Keratinocyte (primary cell): ENCODE measurements at places on chromosomes 11 and 22.

DNA sequence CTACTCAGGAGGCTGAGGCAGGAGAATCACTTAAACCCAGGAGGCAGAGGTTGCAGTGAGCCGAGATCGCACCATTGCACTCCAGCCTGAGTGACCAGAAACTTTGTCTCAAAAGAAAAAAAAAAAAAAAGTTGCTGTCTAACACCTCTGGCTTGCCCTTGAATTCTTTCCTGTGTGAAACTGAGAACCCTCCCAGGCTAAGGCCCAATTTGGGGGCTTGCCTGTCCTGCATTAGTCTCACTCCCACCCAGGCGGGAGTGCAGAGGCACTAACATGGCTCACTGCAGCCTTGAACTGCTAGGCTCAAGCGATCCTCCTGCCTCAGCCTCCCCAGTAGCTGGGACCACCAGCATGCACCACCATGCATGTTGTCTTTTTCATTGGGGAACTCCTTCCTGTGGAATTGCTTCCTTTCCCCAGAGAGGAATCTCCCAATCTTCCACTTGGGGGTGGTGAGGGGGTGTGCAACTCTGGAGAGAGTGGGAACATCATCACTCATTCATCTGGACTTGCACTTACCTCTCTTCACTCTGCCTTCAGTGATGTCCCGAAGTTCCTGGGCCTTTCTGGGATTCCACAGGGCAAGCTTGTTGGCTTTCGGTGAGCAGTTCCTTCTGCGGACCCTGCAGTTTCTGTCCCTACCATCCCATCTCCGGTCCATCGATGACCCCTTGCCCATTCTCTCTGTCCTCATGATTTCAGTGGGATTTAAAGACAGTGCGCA lies 62.1 kb upstream of the CREB3L1 start:
- DNase-seq = no peak

GRCh38 chr11:129324533-129325175 lies 51.0 kb upstream of the BARX2 start:
- DNase-seq = no peak

- no peak for DNase-seq
Observed at GRCh38 chr11:76629853-76630599, 40.5 kb downstream of the LRRC32 start.

DNA sequence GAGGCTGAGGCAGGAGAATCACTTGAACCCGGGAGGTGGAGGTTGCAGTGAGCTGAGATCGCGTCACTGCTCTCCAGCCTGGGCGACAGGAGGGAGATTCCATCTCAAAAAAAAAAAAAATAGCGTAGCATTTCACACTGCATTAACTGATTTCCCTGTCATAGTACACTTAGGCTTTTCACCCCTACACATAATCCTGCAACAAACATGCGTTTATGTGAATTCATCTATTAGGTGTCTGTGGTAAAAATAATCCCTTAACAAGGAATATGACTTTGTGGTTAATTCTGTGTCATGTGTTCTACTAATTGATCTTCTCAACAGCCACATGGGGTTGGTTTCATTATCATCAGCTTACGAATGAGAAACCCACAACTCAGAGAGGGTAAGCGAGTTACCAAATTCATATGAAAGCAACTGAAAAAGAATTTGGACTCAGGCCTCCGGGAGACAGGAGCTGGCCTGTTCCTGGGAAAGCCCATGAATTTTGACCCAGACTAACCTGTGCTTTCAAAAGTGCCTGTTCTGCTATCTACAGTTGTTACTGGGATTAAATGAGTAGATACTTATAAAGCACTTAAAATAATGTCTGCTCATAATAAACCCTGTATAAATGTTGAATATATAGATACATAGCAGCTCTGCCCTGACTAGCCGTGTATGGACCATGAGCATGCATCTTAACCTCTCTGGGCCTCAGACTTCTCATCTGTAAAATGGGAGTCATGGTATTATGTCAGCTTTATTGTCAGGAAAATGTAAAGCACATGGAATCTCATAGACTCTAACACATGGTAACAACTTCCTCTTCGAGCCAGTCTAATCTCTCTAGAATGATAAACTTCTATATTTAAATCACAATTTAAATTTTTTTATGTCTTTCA lies 36.6 kb downstream of the KCNJ1 start:
- no peak for DNase-seq

DNA sequence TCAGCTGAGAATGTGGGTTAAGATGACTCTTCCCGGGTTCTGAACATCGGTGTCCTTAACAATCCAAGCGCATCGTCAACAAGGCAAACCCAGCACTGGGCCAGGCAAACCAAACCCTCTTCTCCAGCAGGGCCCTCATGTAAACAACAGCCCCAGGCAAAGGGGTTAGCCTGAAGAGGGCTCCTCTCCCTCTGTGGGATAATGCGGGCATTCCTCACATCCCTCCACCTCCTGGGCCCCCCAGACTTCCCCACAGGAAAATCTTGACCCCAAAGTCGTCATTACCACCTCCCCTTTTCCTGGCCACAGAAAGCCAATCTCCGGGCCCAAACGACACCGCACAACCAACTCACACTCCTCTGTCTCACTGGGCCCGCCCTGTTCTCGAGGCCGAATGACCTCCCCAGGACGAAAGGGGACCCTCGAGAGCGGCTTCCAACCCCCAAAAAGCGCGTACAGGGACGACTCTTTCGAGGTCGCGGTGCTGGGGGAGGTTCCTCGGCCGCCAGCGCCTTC lies 566 bp downstream of the DDB1 start:
- DNase-seq = no peak

GRCh38 chr11:46618837-46619236 lies 1.5 kb downstream of the ATG13 start:
- DNase-seq = no peak

DNA sequence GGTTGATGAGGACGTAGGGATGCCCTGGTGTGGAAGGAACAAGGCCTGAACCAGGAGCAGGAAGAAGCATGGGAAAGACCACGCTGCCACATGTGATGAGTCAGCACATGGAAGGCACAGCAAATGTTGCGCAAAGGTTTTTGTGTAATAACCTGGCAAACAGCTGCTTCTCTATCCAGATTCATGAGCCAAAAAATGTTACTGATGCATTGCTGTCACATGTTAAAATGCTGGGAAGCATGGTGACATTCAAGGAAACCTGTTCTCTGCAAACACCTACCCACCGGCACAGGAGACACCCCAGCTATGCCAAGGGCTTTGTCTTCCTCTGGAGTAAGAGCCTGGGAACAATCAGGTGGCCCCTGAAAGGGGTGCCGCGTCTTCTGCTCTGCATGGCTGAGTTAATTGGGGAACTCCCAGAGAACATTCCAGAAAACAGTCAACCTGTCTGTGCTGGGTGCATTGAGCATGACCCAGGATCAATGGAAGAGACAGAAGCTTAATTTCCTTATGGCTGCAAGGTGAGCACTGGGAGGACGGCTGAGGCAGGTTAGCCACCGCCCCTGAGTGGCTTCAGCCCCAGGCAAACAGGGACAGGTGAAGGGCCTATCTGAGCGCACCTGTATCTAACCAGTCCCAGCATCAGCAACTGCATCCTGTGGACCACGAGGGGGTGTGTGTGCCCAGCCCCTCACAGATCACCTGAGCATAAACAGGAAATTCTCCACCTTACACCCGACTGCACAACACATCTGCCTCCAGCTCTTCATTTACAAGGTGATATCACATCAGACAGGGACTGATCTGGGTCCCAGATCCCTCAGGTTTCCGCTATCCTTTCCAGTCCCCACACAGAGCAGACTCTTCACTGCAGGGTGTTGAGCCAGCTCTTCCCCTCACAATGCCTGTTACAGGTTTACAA lies 108.4 kb downstream of the GGTLC2 start:
- no peak for DNase-seq

DNA sequence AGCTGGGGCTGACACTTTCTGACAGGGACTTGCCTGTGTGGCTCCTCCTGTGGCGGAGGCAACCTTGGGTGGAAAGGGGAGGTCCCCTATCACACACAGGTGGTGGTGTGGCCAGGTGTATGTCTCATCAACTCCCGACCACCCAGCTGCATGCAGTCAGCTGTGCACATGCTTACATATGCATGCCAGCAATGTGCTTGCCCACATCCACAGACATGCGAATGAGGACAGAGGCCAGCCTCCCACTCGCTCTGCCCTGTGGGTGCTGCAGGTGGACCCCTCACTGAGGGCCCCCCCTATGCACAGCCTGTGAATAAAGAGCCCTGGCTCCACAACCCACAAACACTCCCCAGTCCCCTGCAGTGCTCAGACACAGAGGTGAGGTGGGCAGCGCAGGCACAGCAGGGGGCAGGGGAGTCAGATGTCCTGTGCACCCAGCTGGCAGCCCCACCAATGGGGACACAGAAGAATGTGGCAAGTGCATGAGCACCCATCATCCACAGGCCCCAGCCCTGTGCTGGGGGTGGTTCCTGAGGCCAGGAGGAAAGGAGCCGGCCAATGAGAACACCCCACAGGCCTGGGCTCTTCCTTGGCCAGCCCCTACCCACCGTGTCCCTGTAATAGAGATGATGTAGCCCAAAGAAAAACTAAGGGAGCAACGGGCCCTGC lies 9.5 kb downstream of the GNB1L start:
- no peak for DNase-seq

- no peak for DNase-seq
Observed at GRCh38 chr22:17152340-17152739, 6.7 kb downstream of the HDHD5 start.

DNA sequence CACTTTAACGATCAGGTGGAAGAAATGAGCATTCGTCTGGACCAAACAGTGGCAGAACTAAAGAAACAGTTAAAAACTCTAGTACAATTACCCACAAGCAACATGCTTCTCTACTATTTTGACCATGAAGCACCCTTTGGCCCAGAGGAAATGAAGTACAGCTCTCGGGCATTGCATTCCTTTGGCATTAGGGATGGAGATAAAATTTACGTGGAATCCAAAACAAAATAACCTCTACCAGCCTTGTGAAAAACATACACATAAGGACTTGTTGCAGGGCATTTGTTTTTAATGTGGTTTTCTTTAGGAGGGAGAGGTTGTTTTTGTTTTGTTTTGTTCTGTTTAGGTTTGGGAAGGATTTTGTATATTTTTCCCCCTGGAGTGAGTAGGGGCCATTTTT lies 14.2 kb upstream of the TECTA start:
- no peak for DNase-seq

DNA sequence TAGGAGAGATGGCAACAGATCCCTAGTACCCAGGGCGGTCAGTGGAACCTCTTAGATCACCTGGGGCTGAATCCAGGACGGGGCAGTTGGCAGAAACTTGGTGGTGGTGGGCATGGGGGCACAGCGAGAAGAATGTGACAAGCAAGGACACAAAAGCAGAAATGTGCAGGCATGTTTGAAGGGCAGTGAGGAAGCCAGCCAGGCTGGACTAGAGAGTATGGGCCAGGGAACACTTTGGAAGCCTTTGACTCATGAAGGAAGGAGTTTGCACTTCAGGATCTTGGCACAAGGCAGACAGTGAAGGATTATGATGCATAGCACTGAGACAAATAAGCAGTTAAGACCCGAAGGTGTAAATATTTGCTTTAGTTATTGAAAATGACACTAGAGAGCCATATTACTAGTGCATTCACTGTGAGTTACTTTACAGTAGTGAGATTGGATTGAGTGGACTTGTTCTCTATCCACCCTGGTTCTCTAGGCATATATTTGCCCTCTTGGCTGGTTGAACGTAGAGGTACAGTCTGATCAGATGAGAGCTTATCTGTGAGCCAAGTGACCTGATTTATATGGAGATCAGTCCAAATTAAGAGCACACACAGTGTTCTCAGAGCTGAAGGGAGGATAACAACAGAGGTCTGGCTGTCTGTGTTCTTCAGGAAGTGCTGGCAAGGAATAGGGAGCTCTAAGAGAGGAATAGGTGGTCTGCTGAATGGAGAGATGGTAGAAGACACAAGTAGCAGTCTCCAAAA lies 210.4 kb downstream of the SNX19 start:
- no peak for DNase-seq

DNA sequence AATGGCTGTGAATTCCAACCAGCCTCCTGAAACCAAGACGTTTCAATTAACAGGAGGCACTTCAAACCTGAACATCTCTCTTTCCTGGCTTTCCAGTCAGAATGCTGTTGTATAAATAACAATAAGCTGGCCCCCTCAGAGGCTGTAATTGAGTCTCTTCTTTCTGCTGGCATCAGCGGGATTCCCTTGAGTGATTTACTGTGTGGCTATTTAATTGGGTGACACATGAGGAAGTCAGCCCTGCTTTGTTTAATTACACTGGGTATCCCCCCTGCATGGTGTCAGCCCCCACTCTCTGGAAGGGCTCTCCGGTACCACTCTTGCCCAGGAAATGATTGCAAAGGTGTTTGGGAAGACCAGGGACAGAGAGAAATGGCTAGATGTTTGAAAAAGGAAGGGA lies 101.6 kb downstream of the NTM start:
- no peak for DNase-seq

DNA sequence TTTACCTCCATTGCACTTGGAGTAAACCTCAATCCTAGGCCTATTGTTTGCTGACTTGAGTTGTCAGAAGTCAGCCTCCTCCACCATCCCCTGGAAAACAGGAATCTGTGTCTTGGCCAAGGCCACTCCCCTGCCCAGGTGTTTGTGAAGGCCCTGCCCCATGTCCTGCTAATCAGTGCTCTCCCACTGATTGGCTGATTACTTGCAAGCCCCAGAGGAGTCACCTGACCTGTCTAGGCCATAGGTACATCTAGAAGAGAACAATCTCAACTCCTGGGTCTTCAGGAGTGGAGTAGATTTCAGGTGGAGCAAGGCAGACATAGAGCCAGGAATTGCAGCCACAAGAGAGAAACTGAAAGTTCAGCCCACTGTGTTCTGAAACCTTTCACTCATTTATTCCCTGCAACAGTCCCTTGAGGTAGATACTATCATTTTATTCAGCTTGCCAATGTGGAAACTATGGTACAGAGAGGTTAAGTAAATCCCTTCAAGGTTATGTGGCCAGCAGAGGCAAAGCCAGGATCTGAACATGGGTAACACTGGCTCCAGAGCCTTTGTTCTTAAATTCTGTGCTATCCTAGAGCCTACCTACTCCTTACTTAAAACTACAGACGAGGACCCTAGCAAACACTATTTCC lies 10.4 kb downstream of the OAF start:
- DNase-seq = no peak

- DNase-seq = no peak
Observed at GRCh38 chr11:44782478-44782877, 55.7 kb downstream of the TSPAN18 start.

GRCh38 chr11:130653838-130654636 lies 205.6 kb downstream of the ADAMTS15 start:
- no peak for DNase-seq
